ENCODE measurements at places on chromosomes 3 and 15.

GRCh38 chr3:160564949-160565441 lies 376 bp downstream of the KPNA4 start:
- DNase-seq = no peak

DNA sequence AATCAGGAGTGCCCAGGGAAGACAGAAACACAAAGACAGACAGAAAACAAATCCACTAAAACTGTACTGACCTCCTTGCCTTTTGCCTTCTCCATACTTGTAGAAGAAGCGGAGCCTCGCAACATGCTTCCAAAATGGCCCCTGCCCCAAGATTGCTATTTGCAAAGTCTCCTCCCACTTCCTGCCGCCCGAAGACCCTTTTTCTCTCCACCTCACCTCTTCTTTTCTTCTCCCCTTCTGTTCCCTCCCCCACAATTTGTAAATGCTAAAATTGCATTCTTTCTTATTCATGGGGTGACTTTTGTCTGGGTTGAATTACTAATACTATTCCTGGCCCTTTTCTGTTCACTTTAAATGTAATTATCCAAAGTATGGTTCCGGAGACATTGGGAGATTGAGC lies at the start of gene DPPA4:
Gene DPPA4 (minus strand): TSS at position 154 of the 400 bp plus-strand sequence. CDS start 29 bp downstream, at position 125.
- no peak for DNase-seq

DNA sequence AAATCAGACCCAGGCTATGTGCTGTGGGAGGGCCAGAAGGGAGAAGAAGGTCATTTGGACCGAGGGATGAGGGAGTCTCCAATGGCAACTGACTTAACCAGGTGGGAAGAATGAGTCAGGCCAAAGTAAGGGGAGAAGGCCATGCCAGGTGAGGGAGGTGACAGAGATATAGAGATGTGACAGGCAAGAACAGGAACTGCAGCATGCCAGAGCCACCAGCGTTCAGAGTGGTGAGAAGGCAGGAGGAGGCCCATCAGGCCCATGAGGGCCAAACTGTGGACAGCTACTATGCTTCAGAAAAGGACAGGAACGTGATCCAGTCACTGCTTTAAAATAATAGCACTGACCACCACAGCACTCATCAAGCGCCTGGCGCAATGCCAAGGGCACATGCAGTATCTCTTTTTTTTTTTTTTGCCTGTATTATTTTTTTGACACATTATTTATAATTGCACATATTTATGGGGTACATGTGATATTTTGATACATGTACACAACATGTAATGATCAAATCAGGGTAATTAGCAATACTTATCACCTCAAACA lies 154.3 kb upstream of the IGF1R start:
- no peak for DNase-seq

DNA sequence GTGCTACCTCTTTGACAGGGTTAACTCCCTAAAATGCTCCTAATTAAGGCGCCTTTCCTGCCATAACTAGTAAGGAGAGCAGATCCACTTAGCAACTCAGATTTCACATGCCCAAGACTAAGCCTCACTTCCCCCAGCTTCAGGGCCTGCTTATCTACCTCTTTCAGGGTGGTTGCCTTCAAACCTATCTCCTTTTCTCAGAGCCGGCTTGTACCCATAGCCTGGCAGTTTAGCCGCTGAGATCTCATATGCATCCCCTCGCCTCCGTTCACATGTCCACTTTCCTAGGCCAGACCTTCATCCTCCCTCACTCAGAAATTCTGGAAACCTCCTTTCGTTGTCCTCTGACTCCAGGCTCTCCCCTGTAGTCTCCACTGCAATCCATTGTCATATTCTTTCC lies 1.0 kb upstream of the FSTL1 start:
- no peak for DNase-seq

GRCh38 chr15:64857421-64857820 lies 15.7 kb downstream of the PLEKHO2 start:
- no peak for DNase-seq

- no peak for DNase-seq
These were observed 33.1 kb upstream of the POLG start for GRCh38 chr15:89367485-89368451.

GRCh38 chr3:129554356-129555152 lies 11.6 kb downstream of the H1-8 start:
- no peak for DNase-seq

- DNase-seq = no peak
These were observed 65.1 kb downstream of the CD200R1L start for GRCh38 chr3:112781599-112781998.

- DNase-seq = no peak
These were observed 327.5 kb downstream of the RORA start for GRCh38 chr15:60901647-60902046.

Measured in fibroblast of skin of left biceps (primary cell).